ENCODE measurements at places on chromosomes 12 and 14. TPM values are rescaled to one million over a fixed set of nuclear protein-coding genes. Genes with fewer than 3 reads are reported as not detected.

Gene BCAT1
- 3.0 TPM for total RNA-seq

Gene BCL2L14
- total RNA-seq, result 6.8 TPM

Gene C12orf42
- 8.3 TPM for total RNA-seq

Gene ERBB3
- 0.69 TPM for total RNA-seq

Gene PYGL
- 1.3 TPM for total RNA-seq

Gene WNT5B
- not detected for total RNA-seq
